ENCODE measurements at places on chromosomes 12 and 14.

- peak; percentile 53 for DNase-seq
Measured at GRCh38 chr14:64561631-64562030, 11.9 kb downstream of the PPP1R36 start.

GRCh38 chr14:76654573-76655108, 106.6 kb upstream of the VASH1 start:
- no peak for DNase-seq

- no peak for DNase-seq
Measured at GRCh38 chr12:24681570-24681969, 267.3 kb downstream of the BCAT1 start.

DNA sequence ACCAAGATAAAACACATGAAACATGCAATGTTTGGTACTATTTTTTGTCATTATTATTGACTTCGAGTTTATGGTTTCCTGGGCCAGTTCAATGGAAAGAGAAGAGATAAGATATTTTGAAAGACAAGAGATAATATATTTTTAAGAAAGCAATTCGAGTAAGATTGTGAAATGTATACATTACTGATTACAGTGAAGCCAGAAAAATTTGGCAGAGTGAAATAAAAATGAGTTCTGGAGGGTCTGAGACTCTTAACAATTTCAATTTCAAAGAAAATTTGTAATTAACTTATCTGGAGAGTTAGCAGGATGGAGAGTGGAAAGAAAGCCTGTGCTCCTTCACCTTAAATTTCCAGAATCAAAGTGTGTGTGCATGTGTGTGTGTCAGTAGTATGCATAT, 17.3 kb downstream of the CCER1 start:
- DNase-seq, result no peak

GRCh38 chr12:32211900-32212156, 105.2 kb downstream of the BICD1 start:
- no peak for DNase-seq

- no peak for DNase-seq
Measured at GRCh38 chr14:85572845-85573244, 42.9 kb downstream of the FLRT2 start.

GRCh38 chr14:96103560-96104460, 64.6 kb downstream of the C14orf132 start:
- DNase-seq, result no peak
